Bone marrow (tissue), 2 donors: ENCODE measurements at places on chromosomes 12 and 14.

- no peak for DNase-seq
These were observed 942 bp upstream of the GSG1 start for GRCh38 chr12:13104409-13104808.

GRCh38 chr12:46100551-46101484 is 110.4 kb upstream of the SCAF11 start:
- DNase-seq, result no peak

- DNase-seq, result no peak
These were observed 578.4 kb upstream of the STXBP6 start for GRCh38 chr14:25628390-25628789.

- DNase-seq, result no peak
These were observed 337.2 kb upstream of the NAV3 start for GRCh38 chr12:77493302-77494168.

DNA sequence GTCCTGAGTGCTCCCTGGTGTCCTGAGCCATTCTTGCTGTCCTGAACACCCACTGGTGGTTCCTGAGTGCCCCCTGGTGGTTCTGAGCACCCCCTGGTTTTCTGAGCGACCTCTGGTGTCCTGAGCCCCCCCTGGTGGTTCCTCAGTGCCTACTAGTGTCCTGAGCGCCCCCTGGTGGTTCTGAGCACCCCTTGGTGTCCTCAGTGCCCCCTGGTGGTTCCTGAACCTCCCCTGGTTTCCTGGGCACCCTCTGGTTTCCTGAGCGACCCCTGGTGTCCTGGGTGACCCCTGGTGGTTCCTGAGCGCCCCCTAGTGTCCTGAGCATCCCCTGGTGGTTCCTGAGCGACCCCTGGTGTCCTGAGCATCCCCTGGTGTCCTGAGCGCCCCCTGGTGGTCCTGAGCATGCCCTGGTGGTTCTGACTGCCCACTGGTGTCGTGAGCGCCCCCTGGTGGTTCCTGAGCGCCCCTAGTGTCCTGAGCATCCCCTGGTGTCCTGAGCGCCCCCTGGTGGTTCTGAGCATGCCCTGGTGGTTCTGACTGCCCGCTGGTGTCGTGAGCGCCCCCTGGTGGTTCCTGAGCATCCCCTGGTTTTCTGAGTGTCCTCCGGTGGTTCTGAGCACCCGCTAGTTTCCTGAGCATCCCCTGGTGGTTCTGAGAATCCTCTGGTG is 473.1 kb downstream of the TMEM121 start:
- DNase-seq, result no peak
